Activated CD4-positive, alpha-beta T cell treated with anti-CD3 and anti-CD28 coated beads, Interleukin-2, amount 50 U/mL, for 24 hours (primary cell): ENCODE measurements at places on chromosomes 12 and 14.
A peak's percentile ranks its signal among the peaks of the same experiment; 100 is the strongest.

- DNase-seq: no peak
Observed at GRCh38 chr12:21989819-21990412, 48.7 kb upstream of the ABCC9 start.

- no peak for DNase-seq
Observed at GRCh38 chr12:124413401-124413800, 118.5 kb downstream of the RFLNA start.

- DNase-seq: no peak
Observed at GRCh38 chr12:111207761-111208160, 161.1 kb downstream of the PHETA1 start.

GRCh38 chr14:49860988-49861698 is 8.6 kb upstream of the NEMF start:
- no peak for DNase-seq

DNA sequence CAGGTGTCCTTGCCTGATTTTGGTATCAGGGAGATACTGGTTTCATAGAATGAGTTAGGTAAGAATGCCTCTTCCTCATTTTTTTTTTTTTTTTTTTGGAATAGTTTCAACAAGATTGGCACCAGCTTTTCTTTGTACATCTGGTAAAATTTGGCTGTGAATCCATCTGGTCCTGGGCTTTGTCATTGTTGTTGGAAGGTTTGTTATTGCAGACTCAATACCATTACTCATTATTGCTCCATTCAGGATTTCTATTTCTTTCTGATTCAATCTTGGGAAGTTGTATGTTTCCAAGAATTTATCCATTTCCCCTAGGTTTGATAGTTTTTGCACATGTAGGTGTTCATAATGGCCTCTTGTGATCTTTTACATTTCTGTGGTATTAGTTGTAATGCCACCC is 126.0 kb upstream of the KITLG start:
- no peak for DNase-seq

- no peak for DNase-seq
Observed at GRCh38 chr14:105026033-105026785, 5.3 kb upstream of the CDCA4 start.

- no peak for DNase-seq
Observed at GRCh38 chr14:104147346-104148125, 9.1 kb downstream of the KIF26A start.

GRCh38 chr12:79324571-79324970 is 366.2 kb downstream of the PAWR start:
- DNase-seq: no peak

DNA sequence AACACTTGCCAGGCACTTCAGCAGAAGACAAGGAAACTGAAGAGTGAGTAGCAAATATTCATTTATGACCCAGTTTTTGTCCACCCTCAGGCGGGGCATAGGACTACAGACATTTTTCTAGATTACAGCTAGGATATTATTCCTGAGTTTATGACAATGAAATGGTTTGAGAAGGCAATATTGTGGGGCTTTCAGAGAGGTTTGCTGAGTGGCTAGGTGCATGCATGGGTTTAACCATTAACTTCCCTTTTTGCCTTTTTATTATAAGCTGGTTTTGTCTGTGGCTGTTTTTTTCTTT is 104.0 kb upstream of the BCAT1 start:
- no peak for DNase-seq

DNA sequence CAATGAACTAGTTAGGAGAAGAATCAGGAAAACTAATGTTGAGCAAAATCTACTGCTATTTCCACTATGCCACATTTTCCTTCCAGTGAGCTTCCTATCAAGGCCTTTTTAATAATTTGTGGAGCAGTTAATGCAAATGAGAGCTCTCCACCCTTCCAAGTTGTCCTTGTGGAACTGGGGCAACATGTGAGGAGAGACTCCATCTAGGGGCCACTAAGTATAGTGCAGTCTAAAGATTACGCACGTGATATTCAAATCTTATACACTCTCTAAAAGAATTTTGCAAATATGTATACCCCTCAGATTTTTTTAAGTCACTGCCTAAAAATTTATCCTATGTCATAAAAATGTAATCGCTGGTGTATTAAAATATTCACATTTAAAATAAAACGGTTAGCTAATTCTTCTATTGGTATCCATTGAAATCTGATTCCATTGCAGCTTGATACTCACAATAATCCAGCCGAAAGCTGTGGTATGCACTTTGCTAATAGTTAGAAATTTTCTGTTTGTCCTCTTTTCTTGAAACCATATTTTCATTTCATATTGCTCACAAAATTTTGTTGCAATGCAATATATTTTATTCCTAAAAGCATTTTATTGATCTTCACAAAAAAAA is 100.1 kb downstream of the PAH start:
- DNase-seq: no peak

DNA sequence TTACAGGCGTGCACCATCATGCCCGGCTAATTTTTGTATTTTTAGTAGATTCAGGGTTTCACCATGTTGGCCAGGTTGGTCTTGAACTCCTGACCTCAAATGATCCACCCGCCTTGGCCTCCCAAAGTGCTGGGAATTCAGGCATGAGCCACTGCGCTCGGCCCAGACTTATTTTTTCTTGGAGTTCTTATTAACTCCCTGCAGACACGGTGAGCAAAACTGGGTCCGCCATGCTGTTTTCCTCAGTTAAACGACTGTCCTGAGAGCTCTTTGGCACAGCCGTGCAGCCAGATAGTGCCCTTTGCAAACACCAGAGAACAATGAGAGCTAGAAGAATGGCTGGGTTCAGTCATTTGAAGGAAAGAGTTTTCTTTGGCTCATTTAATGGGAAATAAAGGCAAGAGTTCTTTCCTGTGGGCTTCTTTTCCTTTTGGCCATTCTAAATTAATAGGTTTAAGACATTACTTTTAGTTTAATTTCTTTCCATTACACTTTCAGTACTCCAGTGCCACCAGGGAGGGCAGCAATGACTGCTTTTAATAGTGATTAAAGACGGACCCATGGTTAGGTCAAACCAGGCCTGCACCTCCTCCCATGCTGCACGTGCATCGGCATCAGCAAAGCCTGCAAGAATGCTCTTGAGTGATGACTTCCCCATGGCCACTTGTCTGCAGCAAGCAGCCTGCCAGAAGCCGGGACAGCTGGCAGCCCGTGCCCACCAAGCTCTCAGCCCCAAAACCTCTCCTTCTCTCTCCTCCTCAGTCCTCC is 60.7 kb downstream of the VCPKMT start:
- DNase-seq: no peak

DNA sequence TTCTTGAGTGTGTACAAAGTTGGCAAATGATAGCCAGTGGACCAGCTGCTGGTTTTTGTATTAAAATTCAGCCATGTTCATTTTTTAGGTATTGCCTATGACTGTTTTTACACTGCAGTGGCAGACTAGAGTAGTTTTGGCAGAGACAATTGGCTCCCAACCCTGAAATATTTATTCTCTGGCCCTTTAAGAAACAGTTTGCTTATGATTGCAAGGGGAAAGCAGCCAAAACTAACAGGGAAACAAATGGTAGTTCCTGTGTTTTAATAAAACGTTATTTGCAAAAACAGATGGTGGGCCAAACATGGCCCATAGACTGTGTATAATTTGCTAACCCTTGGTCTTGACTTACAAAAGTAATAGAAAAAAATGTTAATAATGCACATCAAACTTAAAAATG is 110.2 kb downstream of the ALX1 start:
- DNase-seq: no peak

DNA sequence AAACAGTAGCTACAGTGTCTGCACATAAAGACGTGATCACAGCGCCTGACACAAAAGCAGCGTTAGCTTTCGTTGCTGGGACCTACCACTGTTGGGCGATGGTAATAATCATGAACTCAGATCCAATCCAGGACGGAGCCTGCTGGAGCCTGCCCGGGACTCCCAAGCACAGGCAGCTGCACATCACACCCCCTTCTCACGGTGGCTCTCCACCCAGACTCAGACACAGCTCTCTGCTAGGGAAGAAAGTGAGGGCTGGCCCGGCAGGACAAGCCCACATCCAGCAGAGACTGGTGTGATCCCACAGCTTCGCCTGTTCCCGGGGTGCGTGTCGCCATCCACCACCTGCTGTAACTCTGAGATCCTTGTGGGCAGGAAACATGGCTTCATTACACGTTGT is 49.9 kb upstream of the FOXN3 start:
- DNase-seq: no peak

GRCh38 chr12:52015532-52016041 is 8.8 kb downstream of the TAMALIN start:
- DNase-seq: no peak

DNA sequence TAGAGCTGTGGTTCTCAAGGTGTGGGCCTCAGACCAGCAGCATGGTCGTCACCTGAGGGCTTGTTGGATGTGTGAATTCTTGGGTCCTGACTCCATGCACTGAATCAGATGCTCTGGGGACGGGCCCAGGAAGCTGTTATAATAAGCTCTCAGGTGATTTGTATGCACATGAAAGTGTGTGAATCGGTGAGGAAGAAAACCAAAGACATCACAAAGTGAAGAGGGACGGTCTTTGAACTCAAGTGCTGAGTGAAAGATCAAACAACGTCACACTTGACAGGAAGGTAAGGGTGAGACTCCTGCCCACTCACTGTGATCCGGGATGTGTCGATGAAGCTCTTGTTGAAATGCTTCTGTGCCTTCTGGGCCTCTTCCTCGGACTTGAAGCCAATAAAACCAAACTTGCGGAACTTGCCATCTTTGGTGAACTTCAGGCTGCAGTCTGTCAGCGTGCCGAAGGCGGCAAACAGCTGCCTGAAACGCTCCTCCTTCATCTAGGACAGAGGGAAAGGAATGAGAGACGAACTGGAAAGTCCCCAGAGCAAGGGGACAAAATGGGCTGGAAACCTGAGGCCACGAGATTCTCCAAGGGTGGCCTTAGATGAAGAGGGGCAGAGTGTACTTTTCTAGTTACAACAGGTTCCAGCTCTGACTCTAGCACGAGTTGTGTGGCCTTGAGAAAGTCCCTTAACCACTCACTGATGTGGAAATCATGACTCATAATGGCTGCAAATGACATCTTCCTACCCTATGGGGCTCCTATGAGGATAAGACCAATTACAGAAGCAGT is 4.0 kb downstream of the RBM19 start:
- DNase-seq: peak; percentile 62

GRCh38 chr12:57896434-57897201 is 44.7 kb upstream of the ATP23 start:
- DNase-seq: no peak

- no peak for DNase-seq
Observed at GRCh38 chr12:57008178-57008577, 1.8 kb upstream of the ZBTB39 start.

GRCh38 chr12:42315108-42315507 is 10.8 kb downstream of the ZCRB1 start:
- no peak for DNase-seq

GRCh38 chr14:86788224-86788623 is 1204.8 kb downstream of the GALC start:
- no peak for DNase-seq

DNA sequence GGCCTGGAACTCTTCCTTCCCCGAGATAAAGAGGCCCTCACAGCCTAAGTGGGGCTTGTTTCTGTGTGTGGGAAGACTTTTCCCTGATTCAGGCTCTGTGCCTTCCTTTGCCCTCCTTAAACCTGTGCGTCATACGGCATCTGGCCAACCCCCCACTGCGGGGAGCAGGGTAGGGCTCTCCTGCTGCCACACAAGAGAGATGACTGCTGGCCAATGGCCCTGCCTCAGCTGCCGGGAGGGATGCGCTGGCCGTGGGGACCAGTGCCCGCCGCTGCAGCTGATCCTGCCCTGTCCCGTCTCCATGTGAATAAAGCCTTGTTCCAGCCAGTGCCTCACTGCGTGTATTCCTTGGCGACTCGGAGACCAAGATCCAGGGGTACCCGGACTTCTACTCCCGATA is 42.5 kb upstream of the BEGAIN start:
- DNase-seq: no peak

DNA sequence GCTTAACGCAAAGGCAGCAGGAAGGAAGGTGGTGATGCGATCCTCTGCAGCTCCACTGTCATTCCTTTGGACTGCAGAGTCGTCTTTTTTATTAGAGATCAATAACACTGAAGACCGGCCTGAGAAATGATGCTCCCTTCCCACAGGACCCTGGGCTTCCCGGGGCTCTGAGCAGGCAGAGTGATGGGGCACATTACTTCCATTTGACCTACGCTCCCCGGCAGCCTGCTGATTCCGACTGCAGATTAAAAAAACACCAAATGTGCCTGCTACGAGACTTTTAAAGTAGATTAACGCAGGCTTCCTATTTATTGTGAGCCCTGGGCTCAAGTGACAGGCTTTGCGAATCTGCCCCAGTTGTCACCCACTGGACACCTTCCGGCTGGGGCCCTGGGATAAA is 37.5 kb downstream of the KCNA1 start:
- no peak for DNase-seq

DNA sequence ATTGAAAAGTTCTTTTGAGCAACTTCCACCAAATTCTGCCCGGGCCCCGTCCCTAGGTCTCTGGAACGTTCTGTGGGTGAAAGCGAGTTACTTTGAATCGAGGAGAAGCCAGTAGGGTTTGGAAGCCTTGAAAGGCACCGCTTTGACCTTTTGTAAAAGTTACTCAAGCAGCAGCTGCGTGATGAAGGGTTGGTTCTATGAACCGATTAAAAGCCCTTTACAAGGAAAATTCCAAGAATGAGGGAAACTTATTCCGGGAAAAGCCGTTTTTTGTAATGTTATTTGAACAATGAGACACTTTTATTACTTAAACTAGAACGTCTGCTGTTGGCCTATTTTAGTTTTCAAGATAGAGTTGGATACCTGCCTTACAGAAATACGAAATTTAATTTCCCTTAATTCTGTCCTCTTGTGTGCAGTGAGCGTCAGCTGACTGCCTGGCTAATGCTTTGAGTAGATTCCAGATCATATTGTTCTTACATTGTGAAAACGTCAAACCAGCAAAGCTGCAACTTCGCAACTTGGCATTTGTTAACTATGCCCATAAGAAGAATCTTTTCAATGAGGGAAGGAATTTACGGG is 906 bp downstream of the LARP4 start:
- DNase-seq: no peak

GRCh38 chr12:117352206-117352605 is 9.2 kb downstream of the NOS1 start:
- DNase-seq: no peak

- DNase-seq: no peak
Observed at GRCh38 chr14:103949131-103949790, 6.9 kb upstream of the RD3L start.

- no peak for DNase-seq
Observed at GRCh38 chr12:20370014-20370386, 1.7 kb downstream of the PDE3A start.

DNA sequence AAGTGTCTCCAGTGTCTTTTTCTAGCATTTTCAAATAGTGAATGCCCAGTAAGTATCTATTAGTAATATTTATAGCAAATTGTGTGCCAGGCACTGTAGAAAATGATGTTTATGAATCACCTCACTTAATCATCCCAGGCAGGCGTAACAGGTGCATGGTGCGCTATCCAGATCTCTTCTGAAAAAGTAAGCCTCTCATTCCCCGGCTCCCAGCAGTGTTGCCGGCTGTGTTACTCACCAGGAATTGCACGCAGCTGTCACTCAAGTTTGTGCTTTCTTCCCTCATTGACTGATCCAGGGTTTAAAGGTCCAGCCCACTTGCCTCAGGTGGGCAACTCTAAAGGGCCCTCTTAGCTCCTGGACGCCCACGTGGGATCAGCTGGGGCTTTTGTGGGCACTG is 173.8 kb upstream of the RASSF8 start:
- no peak for DNase-seq

GRCh38 chr12:116689521-116689920 is 48.3 kb downstream of the SPRING1 start:
- DNase-seq: no peak

- DNase-seq: no peak
Observed at GRCh38 chr12:88544991-88545980, 35.0 kb downstream of the KITLG start.
